Activated effector memory CD4-positive, alpha-beta T cell treated with Interleukin-2 at 50 U/mL for 16 hours (primary cell): ENCODE measurements at places on chromosomes 16 and 17.
A peak's percentile ranks its signal among the peaks of the same experiment; 100 is the strongest.

- DNase-seq: no peak
Measured at GRCh38 chr16:10325783-10326543, 59.9 kb upstream of the ATF7IP2 start.

- no peak for DNase-seq
Measured at GRCh38 chr16:85346404-85347212, 234.3 kb upstream of the CIBAR2 start.

GRCh38 chr16:15650698-15651171, 690 bp downstream of the NDE1 start:
- no peak for DNase-seq

GRCh38 chr16:51120730-51121347, 30.2 kb downstream of the SALL1 start:
- no peak for DNase-seq

DNA sequence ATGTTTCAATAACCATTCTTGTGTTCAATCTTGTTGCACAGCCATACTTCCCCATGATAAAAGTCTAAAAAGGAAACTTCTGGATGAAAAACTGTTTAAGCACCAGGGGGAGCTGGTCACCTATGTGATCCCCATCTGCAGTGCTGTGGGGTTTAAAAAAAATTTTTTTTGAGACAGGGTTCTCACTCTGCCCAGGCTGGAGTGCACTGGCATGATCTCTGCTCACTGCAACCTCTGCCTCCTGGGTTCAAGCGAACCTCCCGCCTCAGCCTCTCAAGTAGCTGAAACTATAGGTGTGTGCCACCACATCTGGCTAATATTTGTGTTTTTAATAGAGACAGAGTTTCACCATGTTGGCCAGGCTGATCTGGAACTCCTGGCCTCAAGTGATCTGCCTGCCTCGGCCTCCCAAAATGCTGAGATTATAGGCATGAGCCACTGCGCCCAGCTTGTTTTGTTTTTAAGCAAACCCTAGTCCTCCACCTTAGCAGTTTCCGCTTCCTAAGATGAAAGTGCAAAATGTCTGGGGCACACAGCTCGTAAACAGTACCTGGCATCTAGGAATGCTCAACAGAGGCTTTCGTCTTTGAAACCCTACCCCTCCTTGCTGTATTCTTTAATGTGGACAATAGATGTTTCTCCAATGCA, 25.4 kb downstream of the DNAJA2 start:
- DNase-seq: peak; percentile 12

DNA sequence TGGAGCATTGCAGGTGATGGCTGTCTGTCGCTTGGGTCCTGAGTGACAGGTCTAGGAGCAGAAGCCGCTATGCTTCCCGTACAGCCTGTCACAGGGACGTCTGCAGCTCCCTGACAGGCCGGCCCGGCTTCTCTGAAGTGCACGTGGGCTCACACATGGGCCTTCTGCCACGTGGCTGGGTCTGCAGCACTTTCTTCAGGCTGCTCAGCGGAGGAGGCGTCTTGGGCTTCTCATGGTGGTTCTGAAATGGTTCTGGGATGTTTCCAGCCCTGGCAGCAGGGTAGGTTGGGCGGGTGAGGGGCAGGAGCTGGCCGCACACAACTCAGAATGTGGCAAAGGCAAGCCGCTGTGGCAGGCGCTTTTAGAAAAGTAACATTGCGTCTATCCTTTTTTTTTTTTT, 80.3 kb upstream of the ZNF750 start:
- no peak for DNase-seq

DNA sequence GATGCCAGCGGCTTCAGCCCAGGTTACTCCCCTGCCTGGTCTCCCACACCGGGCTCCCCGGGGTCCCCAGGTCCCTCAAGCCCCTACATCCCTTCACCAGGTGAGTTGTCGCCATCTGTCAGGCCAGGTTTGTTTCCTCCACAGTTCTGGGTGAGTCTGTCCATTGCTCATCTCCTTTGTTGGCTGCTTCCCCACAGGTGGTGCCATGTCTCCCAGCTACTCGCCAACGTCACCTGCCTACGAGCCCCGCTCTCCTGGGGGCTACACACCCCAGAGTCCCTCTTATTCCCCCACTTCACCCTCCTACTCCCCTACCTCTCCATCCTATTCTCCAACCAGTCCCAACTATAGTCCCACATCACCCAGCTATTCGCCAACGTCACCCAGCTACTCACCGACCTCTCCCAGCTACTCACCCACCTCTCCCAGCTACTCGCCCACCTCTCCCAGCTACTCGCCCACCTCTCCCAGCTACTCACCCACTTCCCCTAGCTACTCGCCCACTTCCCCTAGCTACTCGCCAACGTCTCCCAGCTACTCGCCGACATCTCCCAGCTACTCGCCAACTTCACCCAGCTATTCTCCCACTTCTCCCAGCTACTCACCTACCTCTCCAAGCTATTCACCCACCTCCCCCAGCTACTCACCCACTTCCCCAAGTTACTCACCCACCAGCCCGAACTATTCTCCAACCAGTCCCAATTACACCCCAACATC, 28.8 kb downstream of the POLR2A start:
- DNase-seq: no peak

DNA sequence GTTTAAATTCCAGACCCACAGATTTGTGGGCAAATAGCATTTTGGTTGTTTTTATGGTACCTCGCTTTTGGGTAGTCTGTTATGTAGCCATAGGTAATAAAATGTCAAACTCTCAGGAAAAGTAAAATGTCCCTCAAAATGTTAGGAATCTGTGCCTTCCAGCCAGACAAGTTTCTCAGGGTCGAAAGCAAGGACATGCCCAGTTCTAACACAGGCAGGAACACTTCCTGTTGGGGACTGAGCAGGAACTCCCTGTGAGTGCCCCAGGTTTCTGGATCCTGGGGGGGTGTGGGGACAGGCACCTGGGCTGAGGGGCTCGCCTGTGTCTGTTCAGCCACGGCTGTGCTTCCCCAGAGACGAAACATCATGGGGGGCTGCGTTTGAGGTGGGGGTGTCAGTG, 62.3 kb downstream of the GNA13 start:
- DNase-seq: no peak

DNA sequence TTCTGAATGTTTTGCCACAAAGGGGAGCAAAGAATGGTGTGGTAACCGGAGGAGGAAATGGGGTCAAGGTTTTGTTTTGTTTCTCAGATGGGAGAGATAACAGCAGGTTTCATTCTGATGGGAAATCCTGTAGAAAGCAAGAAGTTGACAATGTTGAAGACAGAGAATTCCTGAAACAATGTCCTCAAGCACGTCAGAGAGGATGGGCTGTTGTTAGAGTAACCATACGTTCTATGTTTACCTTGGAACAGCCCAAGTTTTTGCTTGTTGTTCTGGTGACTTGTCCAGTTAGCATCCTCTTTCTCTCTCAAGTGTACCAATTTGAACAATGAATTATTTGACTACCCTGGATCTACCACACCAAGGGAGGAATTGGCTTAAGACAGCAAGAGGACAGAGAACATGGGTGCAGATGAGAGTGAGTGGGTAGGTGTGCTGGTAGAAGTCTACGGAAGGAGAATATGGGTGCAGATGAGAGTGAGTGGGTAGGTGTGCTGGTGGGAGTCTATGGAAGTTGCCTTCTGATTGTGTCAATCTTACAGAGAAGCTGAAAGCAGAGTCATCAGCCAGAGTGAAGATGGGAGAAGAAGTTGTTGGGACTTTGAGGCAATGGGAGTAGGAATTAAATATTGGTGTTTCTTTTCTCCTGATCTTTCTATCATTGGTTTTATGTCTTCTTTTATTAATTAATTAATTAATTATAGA, 14.8 kb upstream of the NSRP1 start:
- no peak for DNase-seq

DNA sequence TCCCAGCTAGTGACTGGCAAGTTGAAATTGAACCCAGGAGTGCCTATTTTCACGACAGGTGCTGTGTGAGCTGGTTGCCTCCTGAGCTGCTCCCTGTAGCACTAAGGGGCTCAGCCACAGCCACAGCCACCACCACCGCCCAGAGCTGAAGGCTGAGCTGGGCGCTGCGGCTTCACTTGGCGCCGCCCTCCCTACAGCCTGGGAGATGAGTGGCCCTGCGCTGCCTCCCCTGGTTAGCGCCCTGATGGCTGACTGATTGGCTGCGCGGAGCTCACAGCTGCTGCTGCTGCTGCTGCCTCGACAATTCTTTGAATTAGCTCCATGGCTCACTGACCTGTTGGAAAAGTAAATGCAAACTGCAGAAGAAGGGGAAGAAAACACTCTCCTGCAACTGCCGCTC, 91.8 kb upstream of the TMEM132E start:
- DNase-seq: no peak

- DNase-seq: no peak
Measured at GRCh38 chr17:54900457-54901229, at the start of gene TOM1L1. Gene TOM1L1 (plus strand): TSS chr17:54900852. CDS start chr17:54900866, 14 bp downstream.

DNA sequence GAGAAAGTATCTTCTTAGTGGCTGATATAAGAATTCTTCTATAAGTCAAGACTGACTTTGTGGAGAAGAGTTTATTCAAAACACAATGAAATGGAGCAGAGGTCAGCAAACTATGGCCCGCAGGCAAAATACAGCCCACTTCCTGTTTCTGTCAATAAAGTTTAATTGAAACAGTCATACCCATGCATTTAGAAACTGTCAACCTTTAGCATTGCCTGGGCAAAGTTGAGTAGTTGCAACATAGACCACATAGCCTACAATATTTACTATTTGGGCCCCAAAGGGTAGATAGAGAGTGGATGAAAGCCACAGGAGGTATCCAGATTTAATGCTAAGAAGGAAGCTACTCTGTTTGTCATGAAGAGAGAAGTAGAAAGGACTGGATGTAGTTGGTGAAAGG, 38.0 kb downstream of the ACSM2B start:
- no peak for DNase-seq

GRCh38 chr16:53964145-53964790, 260.3 kb downstream of the FTO start:
- DNase-seq: no peak
